ENCODE measurements at places on chromosomes 12 and 14.

GRCh38 chr12:9980126-9980525 lies 8.9 kb downstream of the CLEC12A start:
- DNase-seq: no peak

DNA sequence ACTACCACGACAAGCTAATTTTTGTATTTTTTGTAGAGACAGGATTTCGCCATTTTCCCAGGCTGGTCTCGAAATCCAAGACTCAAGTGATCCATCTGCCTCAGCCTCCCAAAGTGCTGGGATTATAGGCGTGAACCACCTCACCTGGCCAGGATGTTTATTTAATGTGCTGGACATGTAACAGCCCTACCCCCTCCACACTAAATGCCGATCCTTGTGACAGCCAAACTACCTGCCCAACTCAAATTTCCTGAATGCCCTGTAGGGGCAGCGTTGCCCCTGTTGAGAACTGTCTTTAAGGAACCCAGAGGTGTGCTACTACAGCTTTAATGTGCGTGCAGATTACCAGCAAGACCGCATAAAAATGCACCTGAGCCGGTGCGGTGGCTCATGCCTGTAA lies 48.1 kb downstream of the KCNK13 start:
- no peak for DNase-seq

DNA sequence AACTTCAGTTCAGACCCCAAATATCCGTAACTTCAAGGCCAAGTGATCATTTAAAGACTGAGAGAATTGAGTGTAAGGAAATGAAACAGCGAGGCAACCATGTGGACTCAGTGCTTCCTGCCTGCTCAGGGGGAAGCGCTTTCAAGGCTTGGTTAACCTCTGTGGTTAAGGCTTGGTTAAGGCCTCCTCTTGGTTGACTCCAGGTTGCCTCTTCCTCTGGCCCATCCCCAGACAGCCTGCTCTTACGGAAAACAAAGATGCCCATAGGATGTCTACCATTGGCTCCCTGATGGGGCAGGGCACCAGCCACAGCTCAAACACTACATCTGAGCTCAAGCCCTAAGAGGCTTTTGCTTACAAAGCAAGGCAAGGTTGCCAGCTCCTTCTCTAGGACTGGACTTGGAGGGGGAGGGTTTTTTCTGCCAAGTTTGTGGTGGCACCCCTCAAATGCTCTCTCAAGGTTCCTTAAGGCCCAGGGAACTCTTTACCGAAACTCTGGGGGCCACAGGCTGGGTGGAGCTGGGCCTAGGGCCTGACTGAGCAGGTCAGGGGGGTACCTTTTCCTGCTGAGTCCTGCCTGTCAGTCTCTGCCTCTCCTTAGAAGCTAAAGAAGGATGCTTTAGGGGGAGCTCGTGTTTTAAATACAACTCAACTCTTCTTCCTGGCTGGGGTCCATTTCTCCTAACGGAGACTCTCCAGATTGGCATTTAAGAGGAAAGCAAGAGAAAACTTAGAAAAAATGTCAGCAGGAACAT lies 13.7 kb downstream of the COL2A1 start:
- DNase-seq: no peak

DNA sequence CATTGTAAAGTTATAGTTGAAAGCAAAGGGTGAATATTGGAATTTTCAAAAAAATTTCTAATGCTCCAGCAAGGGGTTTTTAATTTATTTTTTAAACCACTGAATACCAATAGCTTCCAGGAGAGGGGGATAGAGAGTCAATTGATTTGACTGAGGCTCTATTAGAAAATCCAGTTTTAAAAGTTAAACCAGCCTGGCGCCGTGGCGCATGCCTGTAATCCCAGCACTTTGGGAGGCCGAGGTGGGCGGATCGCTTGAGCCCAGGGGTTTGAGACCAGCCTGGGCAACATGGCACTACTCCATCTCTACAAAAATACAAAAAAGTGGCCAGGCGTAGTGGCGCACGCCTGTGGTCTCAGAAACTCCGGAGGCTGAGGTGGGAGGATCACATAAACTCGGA lies 150.1 kb downstream of the SLC38A4 start:
- no peak for DNase-seq

GRCh38 chr12:17286874-17287273 lies 680.9 kb upstream of the LMO3 start:
- DNase-seq: no peak

DNA sequence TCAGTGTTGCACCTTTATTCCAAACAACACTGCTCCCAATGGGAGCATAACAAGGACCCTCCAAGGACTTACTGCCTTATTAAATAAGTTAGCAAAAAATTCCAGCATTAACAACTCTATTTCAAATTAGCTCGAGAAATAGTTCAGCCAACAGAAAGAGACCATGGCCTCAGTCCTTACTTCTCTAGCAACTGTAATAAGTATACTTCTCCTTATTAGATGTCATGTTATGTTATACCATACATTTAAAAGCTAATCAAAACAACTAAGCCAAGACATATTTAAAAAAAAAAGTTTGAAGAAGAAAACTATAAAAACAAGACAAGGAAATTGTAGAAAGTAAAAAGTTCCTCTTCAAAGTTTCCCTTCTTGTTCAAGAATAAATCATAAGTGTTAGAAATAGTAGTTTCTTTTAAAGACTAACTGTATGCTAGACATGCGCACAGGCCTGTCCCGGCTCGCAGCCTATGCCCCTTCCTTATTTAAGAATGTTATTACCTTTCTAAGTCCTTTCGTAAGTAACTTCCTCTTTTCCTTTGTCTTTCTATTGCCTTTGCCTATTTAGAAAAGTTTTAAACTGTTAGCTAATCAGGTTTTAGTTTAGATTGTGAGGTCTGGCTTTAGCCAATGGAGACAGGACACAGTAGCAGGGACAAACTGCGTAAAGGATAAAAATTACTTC lies 68.6 kb downstream of the RESF1 start:
- DNase-seq: no peak

- no peak for DNase-seq
Measured at GRCh38 chr14:93903342-93904184, 23.6 kb upstream of the FAM181A start.

- no peak for DNase-seq
Measured at GRCh38 chr12:124625867-124626675, 58.7 kb upstream of the NCOR2 start.

DNA sequence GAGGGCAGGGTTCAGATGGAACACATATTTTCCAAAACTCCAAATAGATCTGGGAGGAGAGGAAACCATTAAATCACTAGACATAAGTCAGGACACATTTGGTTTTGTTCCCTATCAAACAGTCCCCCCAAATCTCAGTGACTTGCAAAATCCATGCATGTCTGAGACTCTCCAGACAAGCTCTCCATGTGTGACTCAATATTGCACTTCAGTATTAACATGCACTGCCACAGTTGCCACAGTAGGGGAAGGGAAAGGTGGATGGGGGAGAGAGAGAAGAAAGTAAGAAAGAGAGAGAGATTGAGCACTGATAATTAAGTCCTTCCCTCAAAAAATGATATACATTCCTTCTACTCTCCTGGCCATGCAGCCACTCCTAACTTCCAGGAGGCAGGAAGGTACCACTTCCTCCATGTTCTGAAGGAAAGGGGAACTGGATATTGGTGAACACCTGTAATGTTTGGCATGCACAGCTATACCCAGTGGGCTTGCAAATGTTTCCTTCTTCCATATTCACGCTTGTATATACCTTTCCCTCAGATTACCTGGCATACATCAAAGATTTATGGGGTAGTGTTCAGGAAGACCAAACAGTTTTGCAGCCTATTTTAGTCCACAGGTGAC lies 310.0 kb downstream of the ZFP36L1 start:
- no peak for DNase-seq

GRCh38 chr12:108190529-108190928 lies 61.4 kb downstream of the WSCD2 start:
- DNase-seq: no peak

DNA sequence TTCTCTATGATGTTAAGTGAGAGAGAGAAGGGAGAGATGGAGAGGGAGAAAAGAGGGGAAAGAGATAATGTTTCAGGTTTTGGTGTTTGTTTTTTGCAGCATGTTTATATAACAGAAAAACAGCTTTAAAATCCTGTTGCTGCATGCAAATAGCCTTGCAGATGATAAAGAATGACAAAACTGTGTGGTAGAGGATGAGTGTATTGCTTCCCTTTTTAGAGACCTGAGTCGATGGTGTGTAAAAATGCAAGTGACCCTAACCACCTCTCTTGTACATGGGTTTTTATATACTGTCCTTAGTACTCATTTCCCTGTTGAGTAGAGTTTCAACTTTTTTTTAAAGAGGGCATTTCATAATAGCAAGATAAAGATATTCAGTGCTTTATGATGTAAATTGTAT lies 249.1 kb downstream of the AKAP6 start:
- no peak for DNase-seq

- DNase-seq: no peak
Measured at GRCh38 chr14:69090187-69090789, 62.6 kb downstream of the DCAF5 start.

DNA sequence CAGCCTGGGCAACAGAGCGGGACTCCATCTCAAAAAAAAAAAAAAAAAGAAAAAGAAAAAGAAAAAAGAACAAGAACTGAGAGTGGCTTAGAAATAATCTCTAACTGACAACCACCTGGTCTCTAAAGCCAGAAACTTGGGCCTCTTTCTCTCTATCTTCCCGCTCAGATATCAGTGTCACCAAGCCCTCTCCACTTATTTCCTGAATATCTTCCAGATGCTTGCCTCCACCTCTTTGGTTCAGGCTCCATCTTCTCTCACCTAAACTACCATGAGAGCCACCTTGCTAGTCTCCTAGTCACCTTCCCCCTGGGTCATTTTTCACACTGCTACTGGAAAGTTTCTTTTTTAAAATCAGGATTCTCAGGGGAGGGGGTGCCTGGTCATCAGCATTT lies 1.8 kb upstream of the TM9SF1 start:
- DNase-seq: no peak

GRCh38 chr12:116058574-116058973 lies 218.9 kb downstream of the MED13L start:
- DNase-seq: no peak

DNA sequence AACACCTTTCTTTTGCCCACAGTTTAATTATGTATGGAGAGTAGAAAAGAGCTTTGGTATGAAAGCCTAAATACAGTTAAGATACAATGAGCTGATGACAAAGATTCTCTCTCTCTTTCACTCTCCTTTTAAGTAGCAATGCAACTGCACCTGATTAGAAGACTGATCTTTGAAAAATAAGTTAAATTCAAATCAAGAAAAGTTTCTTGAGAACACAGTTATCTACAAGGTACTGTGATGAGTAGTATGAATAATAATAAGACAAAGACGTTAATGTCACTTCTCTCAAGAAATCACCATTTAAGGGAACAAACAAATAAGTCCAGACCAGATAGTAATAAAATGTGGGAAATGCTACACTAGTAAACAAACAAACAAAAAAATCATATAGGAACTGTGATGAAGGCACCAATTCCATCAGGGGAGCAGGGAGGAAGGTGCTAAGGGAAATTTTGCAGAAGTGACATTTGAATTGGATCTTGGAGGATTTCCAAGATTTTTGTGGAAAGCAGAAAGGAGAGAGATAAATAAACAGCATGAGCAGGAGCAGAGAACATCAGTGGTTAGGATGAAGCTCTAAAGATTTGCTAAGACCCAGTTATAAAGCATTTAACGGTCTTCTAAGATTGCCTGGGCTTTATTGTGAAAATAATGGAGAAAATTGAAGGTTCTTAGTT lies 65.2 kb upstream of the STK38L start:
- no peak for DNase-seq

DNA sequence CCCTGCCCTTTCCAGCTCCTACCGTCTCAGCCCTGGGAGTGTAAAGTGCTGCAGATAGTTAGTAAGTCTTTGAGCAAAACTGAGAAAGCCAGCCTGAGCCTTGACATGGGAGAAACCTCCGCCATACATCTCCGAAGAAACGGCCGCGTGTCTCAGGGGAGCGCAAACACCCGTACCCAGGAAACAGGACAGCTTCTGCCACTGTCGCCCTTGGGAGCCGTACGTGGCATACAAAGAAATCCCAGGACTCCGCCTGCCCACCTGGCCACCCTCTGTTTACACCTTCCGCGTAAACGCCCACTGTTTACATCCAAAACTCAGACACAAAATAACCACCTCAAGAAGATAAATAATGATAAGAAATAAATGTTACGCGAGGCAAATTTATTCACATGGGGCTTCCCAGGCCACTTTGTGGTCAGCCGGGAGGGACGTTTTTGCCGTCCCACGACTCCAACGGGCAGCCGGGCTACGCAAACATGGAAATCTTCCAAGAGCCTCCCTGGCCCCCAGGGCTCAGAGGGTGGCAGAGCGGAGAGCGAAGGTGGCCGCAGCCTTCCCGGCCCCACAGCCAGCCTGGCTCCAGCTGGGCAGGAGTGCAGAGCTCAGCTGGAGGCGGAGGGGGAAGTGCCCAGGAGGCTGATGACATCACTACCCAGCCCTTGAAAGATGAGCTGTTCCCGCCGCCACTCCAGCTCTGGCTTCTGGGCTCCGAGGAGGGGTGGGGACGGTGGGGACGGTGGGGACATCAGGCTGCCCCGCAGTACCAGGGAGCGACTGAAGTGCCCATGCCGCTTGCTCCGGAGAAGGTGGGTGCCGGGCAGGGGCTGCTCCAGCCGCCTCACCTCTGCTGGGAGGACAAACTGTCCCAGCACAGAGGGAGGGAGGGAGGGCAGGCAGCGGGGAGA lies at the start of gene BDKRB2:
Gene BDKRB2 (plus strand): TSS at position 689 of the 908 bp plus-strand sequence. CDS start 32,269 bp downstream, outside the sequence.
- DNase-seq: no peak

GRCh38 chr14:76985540-76986230 lies 42.8 kb downstream of the IRF2BPL start:
- no peak for DNase-seq

DNA sequence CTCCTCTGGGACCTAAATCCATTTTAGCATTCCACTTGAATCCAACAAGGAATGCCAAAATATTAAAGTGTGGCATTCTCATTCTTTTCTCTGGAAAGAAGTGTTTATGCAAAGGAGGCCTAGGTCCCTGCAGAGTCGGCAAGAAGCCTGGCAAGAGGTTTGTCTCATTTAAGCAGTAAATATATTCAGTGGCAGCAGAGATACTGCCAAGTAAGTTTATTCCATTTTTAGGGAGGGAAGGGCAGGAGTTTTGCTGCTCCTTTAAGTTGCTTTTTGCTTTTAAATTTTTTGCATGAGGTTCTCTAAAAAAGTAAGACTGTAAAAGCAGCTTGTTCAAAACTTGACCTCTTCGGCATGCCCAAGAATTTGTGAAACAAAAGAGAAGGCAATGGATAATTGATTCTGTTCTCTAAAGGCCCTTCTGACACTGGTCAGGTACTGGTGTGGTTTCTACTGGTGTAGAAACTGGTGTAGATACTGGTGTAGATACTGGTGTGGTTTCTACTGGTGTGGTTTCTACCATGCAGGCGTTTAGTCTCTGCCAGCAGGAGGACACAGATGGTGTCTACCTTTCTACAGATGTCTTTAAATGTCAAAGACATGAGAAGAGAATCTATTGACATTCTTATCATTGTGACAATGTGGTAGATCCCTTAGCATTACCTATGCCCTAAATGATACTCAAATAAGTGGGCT lies 107.3 kb downstream of the SAMD4A start:
- DNase-seq: no peak

DNA sequence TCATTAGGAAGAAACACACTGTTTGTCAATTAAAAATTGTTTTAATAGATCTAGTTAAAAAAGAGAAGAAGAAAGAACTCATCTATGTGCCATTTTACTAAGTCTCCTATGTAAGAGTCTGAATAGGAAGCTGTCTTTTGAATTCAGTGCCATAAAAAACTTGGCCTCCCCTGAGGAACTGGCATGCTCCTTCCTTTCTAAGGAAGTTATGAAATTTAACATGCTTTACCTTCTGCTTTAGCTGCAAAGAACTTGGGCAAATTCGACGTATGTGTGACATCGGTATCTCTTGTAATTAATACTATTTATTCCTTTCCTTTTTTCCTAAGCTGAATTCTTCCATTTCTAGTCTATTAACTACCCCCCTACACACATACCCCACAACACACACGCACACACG lies 12.5 kb downstream of the TM7SF3 start:
- no peak for DNase-seq

All from activated naive CD4-positive, alpha-beta T cell (primary cell).